Activated CD4-positive, alpha-beta T cell treated with anti-CD3 and anti-CD28 coated beads, Interleukin-2, amount 10 ng/mL, durations not matched to agents 7 days and 5 days (primary cell): ENCODE measurements at places on chromosomes 3 and 15.

DNA sequence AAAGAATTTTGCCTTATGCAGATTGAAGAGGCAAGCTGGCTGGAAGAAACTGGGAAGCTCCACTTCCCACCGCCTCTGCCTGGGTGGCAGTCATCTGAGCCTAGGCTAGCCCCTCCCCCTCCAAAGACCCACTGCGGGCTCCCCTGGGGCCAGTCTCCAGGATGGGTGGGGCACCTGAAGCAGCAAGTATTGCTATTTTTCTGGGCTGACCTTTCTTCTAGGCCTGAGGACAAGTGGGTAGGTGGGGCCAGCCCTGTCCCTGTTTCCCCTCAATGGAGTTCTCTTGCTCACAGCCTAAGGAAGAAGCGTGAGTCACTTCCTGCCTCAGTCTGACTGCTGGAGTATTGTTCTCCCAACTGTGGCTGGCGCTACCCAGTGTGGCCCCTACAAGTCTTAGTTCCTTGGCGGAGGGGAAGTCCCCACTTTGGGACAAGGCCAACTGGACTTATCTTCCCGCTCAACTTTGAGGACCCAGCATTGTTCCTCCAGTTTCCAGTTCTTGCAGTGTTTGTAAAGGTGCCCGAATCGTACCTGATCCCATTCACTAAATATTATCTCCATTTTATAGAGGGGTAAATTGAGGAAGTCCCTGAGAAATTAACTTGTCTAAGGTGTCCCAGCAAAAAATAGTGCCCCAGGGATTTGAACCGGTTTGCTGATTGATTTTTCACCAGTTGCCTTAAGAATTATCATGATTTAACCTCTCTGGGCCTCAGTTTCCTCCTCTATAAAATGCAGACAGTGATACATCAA is 1.4 kb downstream of the FURIN start:
- peak; percentile 47 for DNase-seq

GRCh38 chr3:146747928-146748327 is 142.8 kb upstream of the PLSCR5 start:
- no peak for DNase-seq

GRCh38 chr3:193791041-193792032 is 198.3 kb downstream of the OPA1 start:
- no peak for DNase-seq

- no peak for DNase-seq
These were observed 165.1 kb upstream of the ATP10A start for GRCh38 chr15:26028086-26028740.

GRCh38 chr3:156360083-156360482 is 194.8 kb downstream of the SSR3 start:
- no peak for DNase-seq

DNA sequence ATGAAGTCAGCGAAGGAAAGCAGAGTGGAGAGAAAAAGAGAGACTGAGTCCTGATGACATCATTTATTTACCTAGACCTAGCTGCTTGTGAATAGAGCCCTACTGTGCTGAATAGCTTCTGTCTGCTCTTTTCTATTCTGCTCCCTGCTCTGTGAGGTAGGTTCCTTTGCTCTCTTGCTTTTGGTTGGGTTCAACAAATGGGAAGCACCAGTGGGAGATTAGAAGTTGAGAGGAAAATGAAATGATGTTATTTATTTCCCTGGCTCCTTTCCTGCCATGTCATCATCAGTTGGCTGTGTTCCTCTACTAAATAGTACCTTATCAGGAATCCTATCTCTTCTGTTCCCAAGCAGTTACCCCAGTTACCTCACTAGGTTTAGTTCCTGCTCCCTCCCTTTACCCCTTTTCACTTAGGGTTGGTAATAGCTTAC is 23.5 kb downstream of the DTWD1 start:
- no peak for DNase-seq

GRCh38 chr3:52136513-52136912 is 17.7 kb downstream of the POC1A start:
- DNase-seq: no peak

GRCh38 chr3:48678056-48678455 is 7.7 kb downstream of the NCKIPSD start:
- no peak for DNase-seq

GRCh38 chr15:89469426-89470096 is 26.8 kb downstream of the RHCG start:
- no peak for DNase-seq

- no peak for DNase-seq
These were observed 7.2 kb downstream of the RPL22L1 start for GRCh38 chr3:170862618-170863374.

- DNase-seq: no peak
These were observed 60.6 kb downstream of the SLC12A8 start for GRCh38 chr3:125151916-125152315.

- no peak for DNase-seq
These were observed 921.3 kb upstream of the NR2F2 start for GRCh38 chr15:95409211-95409610.

GRCh38 chr3:56776556-56776950 is 25.2 kb downstream of the ARHGEF3 start:
- DNase-seq: no peak

- peak; percentile 97 for DNase-seq
These were observed 29.8 kb downstream of the SLC6A6 start for GRCh38 chr3:14431917-14432834.

DNA sequence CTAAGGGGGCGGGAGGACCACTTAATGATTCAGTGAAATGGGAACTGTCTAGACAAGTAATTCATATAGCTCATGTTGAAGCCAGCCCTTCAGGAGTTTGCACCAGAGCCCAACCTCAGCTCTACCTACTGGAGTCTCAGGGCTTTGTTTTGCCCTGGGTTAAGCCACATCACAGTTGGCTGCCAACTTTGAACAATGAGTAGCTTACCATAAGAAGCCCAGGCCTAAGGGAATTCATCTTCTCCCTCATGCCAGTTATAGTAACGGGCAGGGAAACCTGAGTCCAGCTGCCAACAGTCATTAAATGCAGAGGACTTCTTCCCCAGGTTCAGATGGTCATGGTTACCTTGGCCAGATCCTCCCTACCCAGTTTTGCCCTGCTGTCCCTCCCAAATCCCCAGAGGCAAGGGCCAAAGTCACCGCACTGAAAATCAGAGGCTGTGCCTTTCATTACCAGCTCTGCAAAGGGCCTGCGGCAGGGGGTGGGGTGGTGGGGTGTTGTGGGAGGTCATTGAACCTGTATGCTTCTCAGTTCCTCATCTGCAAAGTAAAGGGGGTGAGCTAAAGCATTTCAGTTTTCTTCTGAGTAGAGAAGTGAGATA is 302.2 kb upstream of the NR2E3 start:
- DNase-seq: no peak

GRCh38 chr3:48405343-48405881 is 24.5 kb downstream of the PLXNB1 start:
- DNase-seq: no peak

- no peak for DNase-seq
These were observed 64.2 kb downstream of the MAGI1 start for GRCh38 chr3:65974509-65974908.

DNA sequence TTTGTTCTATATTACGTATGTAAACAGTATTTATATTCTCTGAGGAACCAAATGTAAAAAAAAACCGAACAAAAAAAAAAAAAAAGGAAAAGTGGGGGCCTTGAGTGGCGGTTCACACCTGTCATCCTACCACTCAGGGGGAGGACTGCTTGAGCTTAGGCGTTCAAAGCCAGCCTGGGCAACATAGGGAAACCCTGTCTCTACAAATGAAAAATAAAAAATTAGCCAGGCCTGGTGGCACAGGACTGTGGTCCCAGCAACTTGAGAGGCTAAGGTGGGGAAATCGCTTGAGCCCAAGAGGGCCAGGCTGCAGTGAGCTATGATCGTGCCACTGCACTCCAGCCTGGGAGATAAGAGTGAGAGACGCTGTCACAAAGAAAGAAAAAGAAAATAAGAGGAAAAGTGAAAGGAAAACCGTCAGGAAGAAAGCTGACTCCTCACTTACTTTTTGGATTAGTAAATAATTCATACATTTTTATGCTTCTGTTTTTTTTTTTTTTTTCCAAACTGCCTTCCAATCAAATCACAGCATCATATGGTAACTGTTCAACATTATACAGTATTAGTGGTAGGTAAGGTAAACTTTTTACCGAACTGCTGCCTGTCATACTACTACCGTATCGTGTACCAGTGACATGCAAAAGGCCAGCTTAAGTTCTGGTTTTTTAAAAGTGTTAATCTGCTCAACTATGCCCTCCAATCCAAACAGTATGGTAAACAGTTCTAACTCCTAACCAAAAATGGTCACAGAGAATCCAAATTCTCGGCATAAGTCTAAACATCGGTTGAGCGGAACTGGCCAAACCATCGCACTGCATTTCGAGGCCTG is 1.2 kb downstream of the PHC3 start:
- no peak for DNase-seq

DNA sequence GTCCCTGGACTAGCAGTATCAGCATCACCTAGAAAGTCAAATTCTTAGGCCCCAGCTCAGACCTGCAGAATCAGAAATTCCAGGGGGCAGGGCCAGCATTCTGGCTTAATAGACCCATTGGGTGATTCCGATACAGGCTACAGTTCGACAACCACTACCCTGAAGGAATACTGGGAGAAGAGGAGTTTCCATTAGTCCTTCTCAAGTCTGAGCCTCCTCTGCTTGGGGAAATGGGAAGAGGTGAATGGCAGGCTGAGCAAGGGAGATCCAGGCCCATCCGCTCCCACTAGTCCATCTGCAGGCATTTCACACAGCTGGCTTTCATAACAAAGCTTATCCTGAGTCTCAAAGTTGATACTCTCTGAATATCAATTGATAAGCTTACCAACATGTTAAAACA is 69.1 kb downstream of the MECOM start:
- no peak for DNase-seq

GRCh38 chr3:61637088-61638051 is 76.0 kb downstream of the PTPRG start:
- DNase-seq: no peak

- DNase-seq: no peak
These were observed 59.5 kb upstream of the TMEM115 start for GRCh38 chr3:50418850-50419249.

GRCh38 chr3:179348325-179349013 is 960 bp downstream of the MFN1 start:
- DNase-seq: no peak

DNA sequence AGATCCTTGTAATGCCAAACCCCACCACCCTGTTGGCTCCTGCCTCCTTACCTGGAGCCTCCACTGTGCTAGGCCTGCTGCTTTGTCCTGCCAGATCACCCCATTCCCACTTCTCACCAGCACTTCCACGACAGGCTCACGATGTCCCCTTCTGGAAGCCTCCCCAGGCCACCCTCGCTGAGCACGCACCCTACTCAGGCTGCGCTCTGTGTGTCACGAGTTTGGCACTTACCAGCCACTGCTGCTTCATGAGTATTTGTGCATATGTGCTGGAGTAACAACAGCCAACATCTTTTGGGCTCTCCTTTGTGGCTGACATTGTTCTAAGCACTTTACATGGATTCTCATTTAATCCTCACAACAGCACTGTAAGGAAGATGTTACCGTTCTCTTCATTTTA is 58.1 kb downstream of the PDIA5 start:
- no peak for DNase-seq

- DNase-seq: no peak
These were observed 1081.8 kb upstream of the CFAP20DC start for GRCh38 chr3:60131618-60132017.

DNA sequence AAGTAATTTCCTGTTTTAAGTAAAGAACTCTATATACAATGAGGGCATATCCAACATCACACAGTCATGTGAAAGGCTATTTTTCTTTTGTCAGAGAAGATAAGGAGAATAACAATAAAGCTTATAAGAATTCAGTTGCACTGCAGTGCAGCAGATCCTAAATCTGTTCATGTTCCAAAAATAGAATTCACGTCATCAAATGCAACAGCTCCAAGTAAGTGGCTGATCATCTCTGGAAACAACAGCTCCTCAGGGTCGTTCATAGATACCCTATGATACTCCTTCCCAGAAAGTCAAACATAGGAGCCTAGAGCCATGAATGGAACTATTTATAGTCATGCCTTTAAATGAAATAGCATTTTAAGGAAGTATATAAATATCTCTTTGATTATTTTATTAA is 100.2 kb downstream of the FMN1 start:
- no peak for DNase-seq

DNA sequence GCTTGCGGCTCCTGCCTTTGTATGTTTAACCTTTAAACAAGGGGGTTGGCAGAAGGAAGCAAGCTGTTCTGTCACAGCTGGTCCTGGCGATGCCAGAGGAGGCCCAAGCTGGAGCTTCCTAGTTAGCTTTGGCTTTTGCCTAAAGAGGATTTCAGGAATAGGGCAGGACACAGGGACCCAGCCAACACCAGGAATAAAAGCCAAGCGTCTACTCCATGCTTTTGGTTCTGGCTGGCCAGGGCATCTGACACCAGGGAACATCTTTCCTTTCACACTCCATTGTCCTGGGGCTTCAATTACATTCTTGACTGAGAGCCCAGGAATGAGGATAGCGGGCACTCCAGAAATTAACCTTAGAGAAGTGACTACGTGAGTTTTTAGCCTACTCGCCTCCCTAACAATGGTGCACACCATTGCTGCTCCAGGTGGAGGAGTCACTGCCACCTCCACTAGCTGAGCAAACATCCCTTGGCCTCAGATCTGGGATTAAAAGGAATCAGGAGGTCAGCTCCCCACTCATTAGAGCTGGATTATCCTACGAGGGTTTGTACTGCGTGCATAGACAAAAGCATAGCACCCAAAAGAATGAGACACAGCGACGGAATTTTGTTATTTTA is 38.2 kb downstream of the TPM1 start:
- DNase-seq: no peak

DNA sequence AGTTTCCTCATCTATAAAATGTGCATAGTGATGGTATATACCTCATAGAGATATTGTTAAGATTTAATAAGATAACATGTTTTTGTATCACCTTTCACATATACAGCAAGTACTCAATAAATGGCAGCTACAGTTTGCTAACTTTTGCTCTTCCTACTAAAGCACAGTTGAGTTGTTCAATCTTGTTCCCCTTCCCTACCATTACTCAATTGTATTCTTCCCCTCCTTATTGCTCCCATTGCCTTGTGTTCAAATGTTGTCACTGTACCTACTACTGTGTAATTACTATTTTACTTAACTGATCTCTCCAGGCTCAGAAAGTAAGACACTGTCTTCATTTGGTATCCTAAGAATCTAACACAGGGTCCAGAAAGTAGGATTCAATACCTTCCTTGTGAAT is 5.5 kb downstream of the CD47 start:
- DNase-seq: no peak

DNA sequence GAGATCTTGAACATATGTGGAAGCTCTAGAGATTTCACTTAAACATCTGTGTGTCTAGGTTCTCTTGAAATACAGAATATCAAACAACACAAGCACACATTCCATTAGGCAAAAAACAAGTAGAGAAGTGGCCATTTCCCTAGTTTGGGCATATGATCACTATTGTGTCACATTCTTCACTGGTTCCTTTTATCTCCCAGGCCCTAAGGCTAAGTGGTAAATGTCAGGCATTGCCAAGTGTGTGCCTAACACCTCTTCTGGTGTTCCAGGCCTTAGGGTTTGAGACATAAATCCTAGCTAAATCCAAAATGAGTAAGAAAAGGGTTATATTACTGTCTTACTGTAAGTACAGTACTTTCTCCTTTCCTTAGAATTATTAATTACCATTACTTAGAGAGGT is 880.1 kb downstream of the PDCD6IP start:
- no peak for DNase-seq
